ENCODE measurements at places on chromosomes 13 and 19.
A peak's percentile ranks its signal among the peaks of the same experiment; 100 is the strongest.

GRCh38 chr13:101157261-101157660, 259.0 kb downstream of the NALCN start:
- DNase-seq = peak; percentile 25

DNA sequence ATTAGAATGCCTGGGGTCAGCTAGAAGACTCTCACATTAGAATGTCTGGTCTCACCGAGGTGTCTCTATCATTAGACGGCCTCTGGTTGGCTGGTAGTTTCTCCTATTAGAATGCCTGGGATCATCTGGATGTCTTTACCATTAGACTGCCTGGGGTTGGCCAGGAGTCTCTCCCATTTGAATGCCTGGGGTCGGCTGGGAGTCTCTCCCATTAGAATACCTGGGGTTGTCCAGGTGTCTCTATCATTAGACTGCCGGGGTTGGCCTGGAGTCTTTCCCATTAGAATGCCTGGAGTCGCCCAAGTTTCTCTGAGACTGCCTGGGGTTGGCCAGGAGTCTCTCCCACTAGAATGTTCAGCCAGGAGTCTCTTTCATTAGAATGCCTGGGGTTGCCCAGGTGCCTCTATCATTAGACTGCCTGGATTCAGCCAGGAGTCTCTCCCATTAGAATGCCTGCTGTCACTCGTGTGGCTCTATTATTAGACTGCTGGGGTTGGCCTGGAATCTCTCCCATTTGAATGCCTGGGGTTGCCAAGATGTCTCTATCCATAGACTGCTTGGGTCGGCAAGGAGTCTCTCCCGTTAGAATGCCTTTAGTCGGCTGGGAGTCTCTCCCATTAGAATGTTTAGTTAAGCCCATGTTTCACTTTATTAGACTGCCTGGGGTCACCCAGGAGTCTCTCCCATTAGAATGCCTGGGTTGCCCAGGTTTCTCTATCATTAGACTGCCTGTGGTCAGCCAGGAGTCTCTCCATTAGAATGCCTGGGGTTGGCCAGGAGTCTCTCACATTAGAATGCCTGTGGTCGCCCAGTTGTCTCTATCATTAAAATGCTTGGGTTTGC, 1467.8 kb downstream of the UQCRFS1 start:
- peak; percentile 1 for DNase-seq

GRCh38 chr19:35435896-35436295, 12.2 kb upstream of the FFAR2 start:
- DNase-seq = no peak

DNA sequence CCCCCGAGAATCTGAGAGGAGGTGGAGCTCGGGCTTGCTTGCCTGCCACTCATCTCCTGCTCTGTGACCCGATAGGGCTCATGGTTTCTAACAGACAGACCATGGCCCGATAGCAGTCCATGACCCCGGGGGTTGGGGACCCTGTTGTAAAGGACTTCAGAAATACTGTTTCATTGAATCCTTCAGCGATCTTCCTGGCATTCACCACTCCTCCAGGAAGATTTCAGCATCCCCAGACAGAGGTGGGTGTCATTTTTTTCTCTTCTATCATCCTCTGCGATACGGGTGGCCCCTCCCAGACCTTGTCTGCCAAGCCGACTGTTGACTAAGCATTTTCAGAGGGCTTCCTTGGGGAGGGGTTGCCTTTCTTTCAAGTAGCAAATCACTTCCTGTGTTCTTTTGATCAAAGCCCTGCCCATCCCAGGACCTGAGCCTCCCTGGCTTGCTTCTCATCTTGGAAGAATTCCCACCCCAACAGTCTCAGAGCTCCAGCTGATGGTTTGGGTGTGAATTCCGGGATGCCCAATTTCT, 1.7 kb downstream of the MYO1F start:
- DNase-seq = peak; percentile 38

GRCh38 chr13:33381906-33382305, 96.4 kb upstream of the STARD13 start:
- DNase-seq = no peak

DNA sequence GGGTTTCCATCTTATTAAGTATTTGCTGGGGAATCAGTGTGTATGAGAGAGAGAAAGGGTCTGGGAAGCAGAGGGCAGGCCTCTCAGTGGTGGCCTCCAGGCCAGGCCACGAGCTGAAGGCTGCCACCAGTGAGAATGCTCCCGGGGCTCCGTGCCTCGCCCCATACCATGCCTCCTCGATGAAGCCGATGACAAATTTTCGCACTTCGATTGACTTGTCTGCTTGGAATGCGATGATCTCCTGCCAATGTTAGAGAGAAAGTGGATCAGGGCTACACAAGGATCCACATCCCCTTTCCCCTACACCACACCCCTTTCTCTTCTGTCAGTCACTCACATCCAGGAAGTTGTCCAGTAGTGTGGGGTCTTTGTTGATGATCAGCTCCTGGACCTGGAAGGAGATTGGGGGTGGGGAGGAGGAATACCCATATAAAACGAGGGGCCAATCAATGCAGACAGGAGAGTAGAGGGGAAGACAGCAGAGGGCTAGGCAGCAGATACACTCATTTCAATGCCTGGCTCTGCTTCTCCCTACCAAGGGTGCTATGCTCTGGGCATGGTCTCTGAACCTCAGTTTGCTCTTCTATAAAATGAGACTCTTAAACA, 10.7 kb downstream of the SYMPK start:
- peak; percentile 67 for DNase-seq

GRCh38 chr19:50327013-50327412, 2.2 kb downstream of the KCNC3 start:
- no peak for DNase-seq

- DNase-seq = no peak
Measured at GRCh38 chr19:32418155-32418554, 12.6 kb downstream of the DPY19L3 start.

DNA sequence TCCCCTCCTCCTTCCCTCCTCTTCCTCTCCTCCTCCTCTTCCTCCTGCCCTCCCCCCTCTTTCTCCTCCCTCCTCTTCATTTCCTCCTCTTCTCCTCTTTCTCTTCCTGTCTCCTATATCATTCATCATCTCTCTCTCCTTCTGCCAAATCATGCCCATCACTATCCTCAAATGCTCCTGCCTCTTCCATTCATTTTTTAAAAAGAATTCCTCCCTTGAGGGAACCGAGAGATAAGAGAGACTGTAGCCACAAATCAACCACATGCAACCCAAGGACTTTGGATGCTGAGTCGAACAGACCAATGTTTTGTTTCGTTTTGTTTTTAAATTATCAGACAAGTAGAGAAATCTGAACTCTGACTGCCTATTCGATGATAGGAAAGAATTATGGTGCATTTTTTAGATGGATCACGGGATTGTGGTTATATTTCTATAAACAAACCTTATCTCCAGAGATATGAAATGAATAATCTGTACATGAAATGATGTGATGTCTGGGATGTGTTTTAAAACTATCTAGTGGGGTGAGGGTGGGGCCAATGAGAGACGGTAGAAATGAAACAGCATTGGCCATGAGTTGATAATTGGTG, 9.5 kb upstream of the ZNF541 start:
- peak; percentile 78 for DNase-seq

DNA sequence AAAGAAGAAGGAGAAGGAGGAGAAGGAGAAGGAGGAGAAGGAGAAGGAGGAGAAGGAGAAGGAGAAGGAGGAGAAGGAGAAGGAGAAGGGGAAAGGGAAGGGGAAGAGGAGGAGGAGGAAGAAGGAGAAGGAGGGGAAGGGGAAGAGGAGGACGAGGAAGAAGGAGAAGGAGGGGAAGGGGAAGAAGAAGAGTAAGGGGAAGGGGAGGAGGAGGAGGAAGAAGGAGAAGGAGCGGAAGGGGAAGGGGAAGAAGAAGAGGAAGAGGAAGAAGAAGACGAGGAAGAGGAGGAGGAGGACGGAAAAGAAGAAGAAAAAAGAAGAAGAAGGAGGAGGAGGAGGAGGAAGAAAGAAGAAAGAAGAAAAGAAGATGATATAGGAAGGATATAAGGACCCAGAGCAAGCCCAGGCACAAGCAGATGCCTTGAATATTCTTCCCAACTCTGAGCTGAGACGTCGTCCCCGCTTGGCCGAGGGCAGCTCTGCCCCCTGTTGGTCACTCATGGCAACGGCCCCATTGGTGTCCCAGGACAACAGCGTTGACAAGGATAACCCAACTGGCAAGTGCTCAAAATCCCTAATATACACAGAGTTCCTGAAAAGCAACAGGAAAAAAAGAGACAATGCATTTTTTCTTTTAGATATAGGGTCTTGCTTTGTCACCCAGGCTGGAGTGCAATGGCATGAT, 30.6 kb upstream of the IGSF23 start:
- DNase-seq = peak; percentile 41

GRCh38 chr19:29620931-29621351, 14.9 kb downstream of the POP4 start:
- no peak for DNase-seq

GRCh38 chr13:32165796-32166195, 134.2 kb downstream of the FRY start:
- no peak for DNase-seq
